Non-pigmented ciliary epithelial cell (primary cell): ENCODE measurements at places on chromosomes 3 and 15.
A peak's percentile ranks its signal among the peaks of the same experiment; 100 is the strongest.

- DNase-seq = no peak
Observed at GRCh38 chr3:167973901-167974300, 121.8 kb downstream of the GOLIM4 start.

DNA sequence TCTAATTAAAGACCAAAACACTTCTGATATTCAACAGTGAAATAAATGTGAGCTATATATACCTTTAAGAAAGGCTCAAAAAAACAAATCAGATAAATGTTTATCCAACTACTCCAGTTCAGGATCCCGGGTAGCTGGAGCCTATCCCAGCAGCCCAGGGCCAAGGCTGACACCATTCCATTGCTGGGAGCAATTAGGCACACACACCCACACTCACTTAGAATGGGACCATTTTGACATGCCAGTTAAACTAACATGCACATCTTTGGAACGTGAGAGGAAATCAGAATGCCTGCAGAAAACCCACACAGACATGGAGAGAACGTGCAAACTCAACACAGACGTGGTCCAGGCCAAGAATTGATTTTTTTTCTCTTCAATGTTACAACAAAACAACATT is 30.0 kb upstream of the PLSCR4 start:
- no peak for DNase-seq

GRCh38 chr3:40719660-40720287 is 195.0 kb downstream of the ZNF621 start:
- no peak for DNase-seq

DNA sequence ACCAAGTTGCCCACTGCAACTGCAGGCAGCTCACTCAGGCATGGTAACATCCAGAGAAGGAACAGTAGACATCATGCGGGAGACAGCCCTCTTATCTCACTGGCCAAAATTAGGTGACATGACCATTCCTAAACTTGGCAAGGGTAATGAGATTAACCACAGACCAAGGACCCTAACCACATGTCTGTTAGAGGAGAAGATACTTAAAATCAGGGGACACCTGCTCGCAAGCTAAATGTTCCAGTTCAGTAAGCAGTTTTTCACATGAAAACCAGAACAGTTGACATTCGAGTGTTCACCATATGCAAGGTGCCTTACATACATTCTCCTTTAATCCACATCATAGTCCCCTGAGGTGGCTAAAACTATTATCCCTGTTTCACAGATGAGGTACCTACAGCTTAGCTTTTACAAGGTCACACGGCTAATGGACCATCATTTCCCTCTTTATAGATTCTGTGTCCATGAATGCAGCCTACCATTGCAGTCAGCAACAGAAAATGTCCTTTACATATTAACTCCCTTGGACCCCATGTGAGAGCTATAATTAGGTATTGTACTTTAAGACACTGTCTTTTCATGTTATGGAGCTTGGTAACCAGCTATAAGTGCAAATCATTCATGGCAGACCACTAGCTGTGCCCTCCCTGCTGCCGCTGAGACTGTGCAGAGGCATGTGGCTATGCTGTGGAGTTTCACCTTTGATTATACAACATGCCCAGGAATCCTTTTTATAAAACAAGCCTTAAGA is 154.1 kb downstream of the LIPC start:
- DNase-seq = no peak

- DNase-seq = no peak
Observed at GRCh38 chr15:73075160-73075859, 23.0 kb downstream of the NEO1 start.

- DNase-seq = no peak
Observed at GRCh38 chr3:169083163-169083562, 580.3 kb downstream of the MECOM start.

DNA sequence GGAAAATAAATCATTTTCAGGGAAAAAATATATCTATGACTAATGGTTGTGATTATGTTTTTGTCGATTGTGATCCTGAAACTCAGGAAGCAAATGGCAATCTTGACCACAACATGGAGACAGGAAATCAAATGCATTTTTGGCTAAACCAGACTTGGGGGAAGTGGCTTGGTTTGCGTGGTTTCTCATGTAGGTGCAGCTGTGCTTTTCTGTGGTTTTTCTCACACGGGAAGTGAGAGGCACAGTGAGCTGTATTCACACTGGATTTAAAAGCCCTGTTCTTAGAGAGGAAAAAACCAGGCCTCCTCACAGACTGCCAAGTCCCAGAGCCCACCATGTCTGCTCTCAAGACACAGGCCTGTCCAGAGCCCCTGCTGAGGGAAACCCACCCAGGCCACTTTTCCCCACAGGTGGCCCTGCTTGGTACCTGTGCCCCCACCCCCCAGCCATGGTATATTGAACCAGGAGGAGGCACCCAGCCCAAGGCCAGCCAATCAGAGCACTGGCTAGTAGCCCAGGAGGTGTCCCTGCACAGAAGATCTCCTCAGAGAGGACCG is 46.1 kb downstream of the BTD start:
- peak; percentile 97 for DNase-seq

DNA sequence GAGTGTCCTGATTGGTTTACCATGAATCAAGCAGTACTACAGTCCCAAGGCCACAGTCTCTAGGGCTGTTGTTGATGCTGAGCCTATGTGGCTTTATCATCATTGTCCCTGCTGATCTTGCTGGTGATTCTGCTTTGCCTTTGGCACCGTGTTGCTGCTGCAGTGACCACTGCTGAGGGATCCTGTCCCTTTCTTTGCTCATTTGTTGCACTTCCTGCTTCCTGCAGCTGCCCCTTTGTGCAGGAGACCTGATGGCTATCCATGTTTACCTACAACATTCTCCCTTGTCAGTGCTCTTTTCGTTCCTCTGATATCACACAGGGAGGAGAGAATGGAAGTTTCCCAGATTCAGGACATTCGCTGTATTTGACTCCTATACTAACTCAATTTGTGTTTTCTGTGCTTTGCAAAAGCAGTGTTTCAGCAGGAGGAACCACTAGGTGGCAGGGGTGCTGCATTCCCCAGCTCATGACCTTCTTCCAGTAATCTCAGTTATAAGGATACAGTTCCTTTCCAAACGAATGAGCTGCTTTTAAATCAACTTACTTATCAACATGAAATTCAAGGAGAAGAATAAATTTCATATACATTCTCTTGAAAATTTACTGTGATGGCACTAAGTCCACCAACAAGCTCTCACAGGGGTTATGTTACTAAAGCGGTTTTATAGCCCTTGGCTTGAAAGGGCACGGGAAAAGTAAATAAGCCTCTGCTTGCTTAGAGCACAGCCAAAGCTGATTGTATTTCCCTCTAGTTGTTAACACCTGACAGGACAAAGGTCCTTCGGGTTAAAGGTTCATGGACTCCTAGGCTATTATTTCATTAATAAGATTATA is 9.7 kb upstream of the THUMPD3 start:
- DNase-seq = no peak

DNA sequence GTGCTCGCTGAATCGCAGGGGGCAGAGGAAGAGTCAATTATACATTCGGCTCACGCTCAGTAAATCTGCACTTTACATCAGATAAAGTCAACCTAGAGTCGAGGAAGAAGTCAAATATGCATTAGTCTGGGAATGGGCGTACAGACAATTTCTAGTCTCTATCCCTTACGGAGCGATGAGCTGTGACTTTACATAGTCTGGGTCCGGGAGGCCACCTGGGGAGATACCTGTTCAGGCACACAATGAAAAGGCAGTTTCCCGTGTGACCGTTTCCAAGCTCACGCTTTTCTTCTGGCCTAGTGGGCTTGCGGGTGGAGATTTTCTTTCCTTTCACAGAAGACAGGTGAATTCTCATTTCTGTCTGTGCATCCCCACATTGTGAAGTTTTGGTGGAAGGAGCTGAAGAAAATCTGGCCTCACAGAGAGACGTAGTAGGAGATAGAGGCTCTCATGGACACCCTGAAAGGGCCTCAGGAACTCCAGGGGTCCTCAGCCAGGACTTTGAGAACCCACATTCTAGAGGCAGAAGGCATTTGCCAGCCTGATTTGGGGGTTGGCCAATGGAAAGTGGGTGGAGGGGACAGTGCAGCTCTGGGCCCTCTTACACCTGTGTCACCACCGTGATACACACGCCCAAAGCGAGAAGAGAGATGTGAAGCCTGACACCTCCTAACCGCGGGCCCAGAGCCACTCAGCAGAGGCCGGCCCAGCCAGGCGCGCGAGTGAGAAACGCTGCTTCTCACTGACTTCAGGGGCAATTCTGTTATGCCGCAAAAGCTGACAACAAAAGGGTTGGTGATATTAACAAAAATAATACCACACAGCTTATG is 10.7 kb upstream of the OCA2 start:
- DNase-seq = no peak

DNA sequence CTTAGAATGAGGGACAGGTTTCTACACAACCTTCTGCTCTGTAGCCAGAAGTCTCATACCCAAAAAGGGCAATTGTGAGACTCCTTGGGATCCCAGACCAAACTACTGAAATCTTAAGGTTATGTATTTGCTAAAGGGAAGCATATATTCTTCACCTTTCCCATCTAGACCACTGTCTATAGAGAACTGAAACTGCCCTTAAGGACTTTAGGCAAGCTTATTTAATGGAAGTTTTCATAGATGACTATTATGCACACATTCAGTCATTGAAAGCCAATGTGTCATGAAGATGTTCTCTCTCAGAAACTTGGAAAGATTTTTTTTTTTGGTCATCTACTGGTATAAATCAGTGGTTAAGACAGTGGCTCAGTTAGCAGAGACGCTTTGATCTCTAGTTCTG is 365.3 kb downstream of the MCTP2 start:
- no peak for DNase-seq

DNA sequence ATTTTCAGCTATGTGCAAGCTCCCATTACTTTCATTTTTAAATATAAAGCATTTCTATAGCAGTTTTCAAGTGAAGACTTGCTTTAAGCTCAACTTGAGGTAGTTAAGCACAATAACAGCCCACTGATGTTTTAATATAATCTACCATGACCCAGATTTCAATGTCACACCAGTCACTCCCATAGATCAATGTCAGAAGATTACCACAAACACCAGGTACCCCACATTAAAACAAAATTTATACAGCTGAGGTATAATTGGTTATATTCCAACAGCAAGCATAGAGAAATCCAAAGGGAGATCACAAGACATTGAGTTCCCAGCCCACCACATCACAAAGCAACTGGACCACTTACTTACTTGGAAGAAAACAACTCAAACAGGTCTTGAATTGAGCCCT is 22.8 kb downstream of the GTPBP8 start:
- no peak for DNase-seq

GRCh38 chr3:184659797-184660301 is 52.0 kb downstream of the MAGEF1 start:
- DNase-seq = no peak

- DNase-seq = no peak
Observed at GRCh38 chr15:45662375-45662774, 27.5 kb downstream of the SQOR start.

- DNase-seq = no peak
Observed at GRCh38 chr3:42690766-42691680, 5.7 kb downstream of the KLHL40 start.
